ENCODE measurements at places on chromosomes 2 and 18. TPM values are rescaled to one million over a fixed set of nuclear protein-coding genes. Genes with fewer than 3 reads are reported as not detected.

IL36G gene
- 0.76 TPM for polyA plus RNA-seq

GRCh38 chr2:217085543-217085942 is 225.7 kb upstream of the TNP1 start:
- DNase-seq, result no peak

DNA sequence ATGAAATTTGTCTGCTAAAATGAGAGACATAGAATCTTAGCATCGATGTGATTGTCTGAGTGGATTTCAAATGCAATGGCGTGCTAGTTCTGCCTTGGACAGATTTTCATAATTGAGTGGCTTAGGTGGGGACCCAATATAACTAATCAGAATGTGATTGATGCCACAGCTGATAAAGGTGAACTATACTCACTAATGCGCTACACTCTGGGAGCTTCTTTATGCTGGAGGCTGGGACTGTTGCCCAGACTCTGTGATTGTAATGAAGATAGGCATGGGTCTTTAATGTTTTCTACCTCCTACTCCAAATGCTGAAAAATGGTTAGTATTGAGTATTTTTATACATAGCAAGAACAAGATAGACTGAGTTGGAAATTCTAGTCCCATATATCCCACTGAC is 339.5 kb upstream of the SLC39A10 start:
- no peak for DNase-seq

DNA sequence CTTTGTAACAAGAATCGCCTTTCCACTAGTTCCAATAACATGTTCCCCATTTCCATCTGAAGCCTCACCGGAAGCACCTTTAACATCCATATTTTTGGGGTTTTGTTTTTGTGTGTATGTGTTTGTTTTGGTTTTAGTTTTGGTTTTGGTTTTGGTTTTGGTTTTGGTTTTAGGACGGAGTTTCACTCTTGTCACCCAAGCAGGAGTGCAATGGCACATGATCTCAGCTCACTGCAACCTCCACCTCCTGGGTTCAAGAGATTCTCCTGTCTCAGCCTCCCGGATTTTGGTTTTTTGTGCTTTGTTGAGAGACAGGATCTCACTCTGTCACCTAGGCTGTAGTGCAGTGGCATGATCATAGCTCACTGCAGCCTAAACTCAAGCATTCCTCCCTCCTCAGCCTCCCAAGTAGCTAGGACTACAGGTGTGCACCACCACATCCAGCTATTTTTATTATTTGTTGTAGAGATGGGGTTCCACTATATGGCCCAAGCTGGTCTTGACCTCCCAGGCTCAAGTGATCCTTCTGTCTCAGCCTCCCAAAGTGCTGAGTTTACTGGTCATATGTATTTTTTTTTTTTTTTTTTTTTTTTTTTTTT is 36.3 kb downstream of the TGOLN2 start:
- DNase-seq, result no peak

DNA sequence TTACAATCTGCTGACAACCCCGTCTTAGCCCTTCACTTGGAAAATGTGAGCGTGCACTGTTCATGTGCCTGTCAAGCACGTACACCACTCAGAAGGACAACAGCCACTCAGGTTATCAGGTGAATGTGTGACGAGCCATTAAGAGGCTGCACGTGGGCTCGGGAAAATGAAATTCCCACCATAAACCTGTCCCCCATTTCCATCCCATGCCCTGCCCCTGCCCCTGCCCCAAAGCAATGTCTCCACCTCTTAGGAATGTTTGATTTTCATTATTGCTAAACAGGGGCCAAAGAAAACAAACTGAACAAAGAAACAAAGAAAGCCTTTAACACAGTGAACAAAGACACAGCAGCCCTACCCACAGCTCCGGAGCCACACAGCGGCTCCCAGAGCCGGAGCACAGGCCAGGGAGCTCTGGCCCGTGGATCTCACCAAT is 90.5 kb downstream of the TMEM18 start:
- DNase-seq, result no peak
